NCI-H2081 treated with DMSO at 0.1 percent for 48 hours (cell line): ENCODE measurements at places on chromosomes 6 and 20.
A peak's percentile ranks its signal among the peaks of the same experiment; 100 is the strongest.

GRCh38 chr20:19817017-19817416, 59.0 kb downstream of the RIN2 start:
- no peak for DNase-seq

DNA sequence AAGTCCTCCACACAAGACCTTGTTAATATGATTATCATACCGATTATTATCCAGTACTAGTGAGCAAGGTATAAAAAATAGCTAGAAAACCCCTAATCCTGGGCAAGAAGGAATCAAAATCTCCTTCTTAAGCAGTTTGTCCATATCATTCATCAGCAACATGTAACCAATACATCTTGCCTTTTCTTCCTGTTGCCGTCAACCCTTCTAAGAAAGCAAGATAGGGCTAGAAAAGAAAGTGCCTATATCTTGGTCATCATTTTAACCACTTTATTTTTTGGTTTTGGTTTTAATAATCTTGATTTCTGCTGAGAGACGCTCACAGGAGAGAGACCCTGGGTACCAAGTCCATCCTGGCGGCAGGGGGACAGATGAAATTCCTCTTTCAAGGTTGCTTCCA, 27.2 kb upstream of the PREX1 start:
- DNase-seq = no peak

DNA sequence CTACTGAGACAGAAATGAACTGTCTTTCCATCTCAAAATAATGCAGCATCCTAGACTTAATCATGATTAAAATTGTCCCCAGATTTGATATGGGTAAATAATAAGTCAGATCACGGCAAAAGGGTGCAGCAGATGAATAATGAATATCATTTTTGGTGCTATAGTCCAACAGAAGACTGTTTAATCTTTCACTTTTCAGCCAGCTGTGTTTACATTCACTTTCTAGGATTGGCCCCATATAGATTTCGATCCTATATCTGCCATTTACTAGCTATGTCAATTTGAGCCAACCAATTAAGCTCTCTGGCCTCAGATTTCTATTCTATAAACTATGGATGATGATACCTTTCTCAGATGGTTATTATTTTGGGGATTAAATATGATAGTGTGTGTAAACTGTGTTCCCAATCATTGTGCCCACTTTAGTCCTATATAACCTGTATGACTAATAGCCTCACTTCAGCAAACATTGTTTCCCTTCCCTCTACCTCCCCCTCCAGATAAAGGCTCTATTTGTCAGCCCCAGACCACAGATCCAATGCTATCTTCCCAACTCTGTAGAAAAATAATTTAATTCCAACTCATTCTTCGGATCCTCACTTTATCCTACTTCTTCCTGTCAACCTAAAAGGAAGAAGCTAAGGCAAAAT, 53.6 kb upstream of the NT5E start:
- DNase-seq = peak; percentile 76

- no peak for DNase-seq
These were observed 1.0 kb upstream of the SPATA2 start for GRCh38 chr20:49916146-49917002.

DNA sequence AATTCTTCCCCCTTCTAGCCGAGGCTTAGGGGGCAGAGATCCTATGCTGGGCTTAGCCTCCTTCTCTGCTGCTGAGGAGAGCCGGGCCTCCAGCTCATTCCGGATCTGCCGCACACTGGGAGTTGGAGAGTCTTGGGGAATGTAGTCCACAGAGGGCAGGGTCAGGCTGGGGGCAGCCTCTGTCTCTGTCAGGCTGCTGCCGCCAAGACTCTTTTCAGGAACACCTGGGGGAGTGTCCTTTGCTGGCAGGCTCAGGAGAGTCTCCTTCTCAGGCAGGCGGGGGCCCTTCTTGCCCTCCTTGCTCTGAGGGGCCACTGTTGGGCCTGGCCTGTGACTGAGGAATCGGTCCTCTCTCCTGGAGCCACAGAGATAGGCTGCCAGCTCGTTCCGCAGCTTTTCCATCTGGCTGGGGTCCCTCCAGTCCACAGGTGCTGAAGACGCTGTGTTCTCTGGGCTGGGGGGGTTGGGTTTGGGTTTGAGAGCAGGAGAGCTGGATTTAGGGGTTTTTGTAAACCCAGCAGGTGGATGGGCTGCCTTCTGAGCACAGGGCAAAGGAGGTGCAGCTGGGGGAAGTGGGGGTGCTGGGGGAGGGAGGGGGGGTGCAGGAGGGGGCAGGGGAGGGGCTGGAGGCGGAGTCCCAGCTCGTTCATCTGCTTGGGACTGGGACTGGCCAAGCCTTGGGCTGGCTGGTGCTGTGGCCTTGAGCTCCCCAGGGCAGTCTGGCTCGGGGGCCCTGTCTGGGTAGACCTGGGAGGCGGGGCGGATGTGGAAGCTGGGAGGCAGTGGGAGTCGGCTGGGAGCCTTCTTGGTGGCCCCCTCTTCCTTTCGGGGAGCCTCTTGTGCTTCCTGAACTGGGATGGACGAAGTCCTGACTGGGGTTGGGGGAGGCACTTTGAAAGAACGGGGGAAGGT, 36.1 kb downstream of the C6orf132 start:
- no peak for DNase-seq

GRCh38 chr6:13577926-13578325, 3.5 kb downstream of the SIRT5 start:
- no peak for DNase-seq

- no peak for DNase-seq
These were observed 244.7 kb upstream of the PRND start for GRCh38 chr20:4476903-4477500.

GRCh38 chr6:130178692-130179091, 44.1 kb downstream of the SAMD3 start:
- DNase-seq = no peak

- DNase-seq = no peak
These were observed 15.7 kb downstream of the C6orf15 start for GRCh38 chr6:31096656-31097055.

- DNase-seq = no peak
These were observed 166.1 kb downstream of the HS3ST5 start for GRCh38 chr6:114176726-114177125.

DNA sequence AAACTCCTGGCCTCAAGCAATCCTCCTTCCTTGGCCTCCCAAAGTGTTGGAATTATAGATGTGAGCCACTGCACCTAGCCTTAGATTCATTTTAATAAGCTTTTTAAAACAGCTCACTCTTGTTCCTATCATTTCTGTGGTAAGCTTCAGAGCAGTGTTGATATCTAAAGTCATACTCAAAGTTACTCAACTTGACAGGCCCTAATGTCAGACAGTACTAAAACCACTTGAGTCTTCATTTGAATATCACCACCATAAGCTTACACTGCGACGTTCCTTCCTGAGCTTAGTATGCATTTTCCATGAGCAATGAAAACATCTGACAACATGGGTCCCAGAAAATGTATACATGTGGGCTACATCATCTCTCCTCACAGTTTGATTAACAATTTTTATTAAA, 6.0 kb downstream of the FUCA2 start:
- DNase-seq = no peak

GRCh38 chr6:4971851-4972250, 32.0 kb downstream of the RPP40 start:
- no peak for DNase-seq

GRCh38 chr6:44003345-44004061, 123.7 kb downstream of the MRPL14 start:
- DNase-seq = no peak
